Stimulated activated naive CD8-positive, alpha-beta T cell treated with anti-CD3 and anti-CD28 coated beads, Interleukin-15, amount 100 ng/mL, for 72 hours (primary cell): ENCODE measurements at places on chromosomes 11 and 22.

GRCh38 chr11:132405728-132406127 lies 1035.3 kb downstream of the NTM start:
- DNase-seq, result no peak

DNA sequence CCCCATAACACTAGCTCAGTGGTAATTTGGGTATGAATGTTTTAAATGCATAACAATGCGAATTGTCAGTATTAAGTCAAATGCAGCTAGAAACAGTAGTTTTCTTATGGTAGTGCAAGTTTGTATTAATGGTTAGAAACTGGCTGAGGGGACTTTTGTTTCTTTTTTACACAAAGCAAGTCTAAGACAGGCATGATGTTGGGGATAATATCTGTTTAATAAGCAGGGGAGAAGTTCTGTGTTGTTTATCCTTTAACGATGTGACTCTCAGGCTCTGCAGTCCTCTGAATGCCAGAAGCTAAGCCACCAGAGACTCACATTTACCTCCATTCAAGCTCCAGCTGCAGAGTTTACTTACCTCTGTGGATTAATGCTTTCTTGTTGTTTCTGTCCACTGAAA lies 67.8 kb downstream of the SYT9 start:
- no peak for DNase-seq

GRCh38 chr11:113562981-113563461 lies 87.8 kb upstream of the DRD2 start:
- no peak for DNase-seq

DNA sequence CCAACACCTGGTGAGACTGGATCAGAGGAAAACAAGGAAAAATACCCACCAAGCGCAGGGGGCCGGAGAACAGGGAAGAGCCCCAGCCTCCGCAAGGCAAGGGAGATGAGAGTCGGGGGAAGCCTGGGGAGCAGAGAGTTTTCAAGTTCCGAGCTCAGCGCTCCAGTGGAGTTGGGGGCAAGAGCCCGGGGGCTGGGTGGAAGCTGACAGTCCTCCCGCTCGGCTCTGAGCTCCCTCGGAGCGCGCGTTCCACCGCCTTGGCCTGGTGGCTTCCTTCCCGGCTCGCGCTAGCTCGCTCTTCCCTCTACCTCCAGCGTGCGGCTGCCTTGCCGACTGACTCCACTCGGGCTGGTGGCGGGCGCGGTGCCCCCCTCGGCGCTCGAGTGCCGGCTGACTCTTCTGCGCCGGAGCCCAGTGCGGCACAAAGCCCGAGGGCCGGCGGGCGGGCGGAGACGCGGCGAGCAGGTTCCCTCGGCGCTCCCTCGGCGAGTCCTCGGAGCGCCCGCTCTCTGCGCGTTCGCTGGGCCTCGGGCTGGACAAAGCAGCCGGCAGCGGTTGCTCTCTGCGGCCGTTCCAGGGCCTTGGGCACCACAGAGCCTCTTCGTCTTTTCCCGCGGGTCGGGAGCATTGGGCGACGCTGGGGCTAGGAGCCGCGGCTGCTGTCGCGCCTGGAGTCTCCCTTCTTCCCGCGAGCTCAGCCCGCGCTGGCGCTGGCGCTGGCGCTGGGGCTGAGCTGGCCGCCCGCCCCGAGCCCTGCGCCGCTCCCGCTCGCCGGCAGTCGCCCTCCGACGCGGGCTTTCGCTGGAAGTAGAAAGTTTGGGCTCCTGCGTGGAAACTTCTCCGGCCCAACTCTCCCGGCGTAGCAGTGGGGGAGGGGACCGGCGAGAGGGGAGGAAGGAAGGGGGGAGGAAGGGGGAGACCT lies 1.0 kb downstream of the PAX6 start:
- DNase-seq, result no peak

DNA sequence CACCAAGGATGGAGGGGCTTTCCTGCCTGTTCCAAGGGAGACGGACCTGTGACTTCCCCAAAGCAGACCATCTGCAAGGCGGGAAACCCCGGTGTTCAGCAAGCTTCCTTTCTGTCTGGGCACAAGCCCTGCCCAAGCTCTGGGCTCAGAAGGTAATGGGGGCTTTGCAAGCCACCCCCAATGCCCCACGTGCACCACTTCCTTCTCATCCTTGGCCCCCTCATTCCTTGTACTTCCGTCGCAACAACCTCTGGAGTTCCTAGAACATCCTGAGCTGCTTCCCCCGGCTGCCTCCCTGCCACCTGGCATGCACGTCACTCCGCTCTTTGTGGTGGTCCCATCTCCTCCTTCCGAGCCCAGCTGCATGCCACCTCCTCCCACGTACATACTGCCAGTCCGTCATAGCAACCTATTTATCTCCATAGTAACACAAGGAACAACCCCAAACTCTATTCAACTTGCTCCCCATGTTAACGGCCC lies 3.9 kb downstream of the MYEOV start:
- DNase-seq, result peak; percentile 48

GRCh38 chr11:115887727-115888126 lies 383.5 kb upstream of the CADM1 start:
- DNase-seq, result no peak

- no peak for DNase-seq
Observed at GRCh38 chr22:32531228-32531627, 56.6 kb downstream of the FBXO7 start.

DNA sequence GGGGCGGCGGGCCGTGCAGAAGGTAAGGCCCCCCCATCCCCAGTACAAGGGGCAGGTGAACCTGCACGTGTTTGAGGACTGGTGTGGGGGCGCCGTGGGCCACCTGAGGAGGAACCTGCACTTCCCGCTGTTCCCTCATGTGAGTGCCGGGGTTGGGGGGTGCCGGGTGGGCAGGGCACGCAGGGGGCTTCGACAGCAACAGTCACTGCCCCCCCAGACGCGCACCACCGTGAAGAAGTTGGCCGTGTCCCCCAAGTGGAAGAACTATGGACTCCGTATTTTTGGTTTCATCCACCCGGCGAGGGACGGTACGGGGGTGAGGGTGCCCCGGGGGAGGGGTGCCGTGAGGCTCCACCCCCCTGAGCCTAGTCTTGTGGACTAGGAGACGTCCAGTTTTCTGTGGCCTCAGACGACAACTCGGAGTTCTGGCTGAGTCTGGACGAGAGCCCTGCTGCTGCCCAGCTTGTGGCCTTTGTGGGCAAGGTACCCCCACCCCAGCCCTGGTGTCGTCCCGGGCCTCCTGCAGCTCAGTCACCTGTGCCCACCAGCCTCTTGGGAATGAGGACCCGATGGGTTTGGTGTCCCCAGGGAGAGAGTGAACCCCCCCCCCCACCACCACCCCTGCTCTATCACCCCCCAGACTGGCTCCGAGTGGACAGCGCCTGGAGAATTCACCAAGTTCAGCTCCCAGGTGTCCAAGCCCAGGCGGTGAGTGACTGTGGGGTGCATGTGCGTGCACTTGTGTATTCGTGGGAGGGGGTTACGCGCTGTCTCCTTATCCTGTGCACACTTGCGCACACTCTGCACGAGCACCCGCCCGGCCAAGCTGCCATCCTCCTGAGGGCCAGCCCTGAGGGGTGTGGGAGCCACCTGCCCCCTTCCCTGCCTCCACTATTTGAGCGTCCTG lies 3.8 kb downstream of the B4GALNT4 start:
- no peak for DNase-seq
